Activated T-helper 17 cell treated with anti-CD3 and anti-CD28 coated beads, Interleukin-2, amount 50 U/mL, for 72 hours (primary cell): ENCODE measurements at places on chromosomes 7 and 10.

DNA sequence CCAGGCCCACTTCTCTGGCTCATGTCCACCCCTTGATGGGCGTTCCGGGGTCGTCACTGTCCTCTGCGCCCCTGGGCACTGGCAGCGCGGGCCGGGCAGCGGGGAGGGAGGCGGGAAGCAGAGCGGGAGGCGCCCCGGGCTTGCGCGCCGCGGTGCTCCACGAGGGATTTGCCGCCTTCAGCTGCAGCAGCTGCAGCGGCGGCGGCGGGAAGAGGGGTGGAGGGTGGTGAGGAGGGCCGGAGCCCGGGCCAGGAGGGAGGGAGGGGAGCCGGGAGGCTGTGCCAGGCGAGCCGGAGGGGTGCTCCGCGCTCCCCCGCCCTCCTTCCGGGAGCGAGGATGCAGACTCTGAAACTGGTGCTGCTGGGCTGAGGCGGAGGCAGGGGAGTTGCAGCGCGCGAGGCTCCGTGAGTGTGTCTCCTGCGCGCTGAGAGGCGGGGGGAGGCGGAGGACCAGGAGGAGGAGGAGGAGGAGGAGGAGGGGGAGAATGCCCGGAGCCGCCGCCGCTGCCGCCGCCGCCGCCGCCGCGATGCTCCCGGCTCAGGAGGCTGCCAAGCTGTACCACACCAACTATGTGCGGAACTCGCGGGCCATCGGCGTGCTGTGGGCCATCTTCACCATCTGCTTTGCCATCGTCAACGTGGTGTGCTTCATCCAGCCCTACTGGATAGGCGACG lies at the start of gene LHFPL3:
LHFPL3 (plus strand) TSS at position 308 of the 674 bp plus-strand sequence.
- H3K4me3 ChIP-seq = peak within 1 kb of the TSS; percentile 27
- H3K36me3 ChIP-seq = no peaks in the 10 kb centered on the region
- H3K27ac ChIP-seq = no peak within 1 kb of the TSS
- H3K4me1 ChIP-seq = peaks cover 5% of the 10 kb centered on the region
- no peak for ATAC-seq

- no peaks in the 10 kb centered on the region for H3K4me1 ChIP-seq
- no peak overlapping the region for H3K27ac ChIP-seq
- H3K36me3 ChIP-seq = no peaks in the 10 kb centered on the region
- H3K27me3 ChIP-seq = no peaks in the 10 kb centered on the region
- H3K4me3 ChIP-seq = no peak overlapping the region
Measured at GRCh38 chr7:67863911-67864310, 867.3 kb downstream of the TYW1 start.

DNA sequence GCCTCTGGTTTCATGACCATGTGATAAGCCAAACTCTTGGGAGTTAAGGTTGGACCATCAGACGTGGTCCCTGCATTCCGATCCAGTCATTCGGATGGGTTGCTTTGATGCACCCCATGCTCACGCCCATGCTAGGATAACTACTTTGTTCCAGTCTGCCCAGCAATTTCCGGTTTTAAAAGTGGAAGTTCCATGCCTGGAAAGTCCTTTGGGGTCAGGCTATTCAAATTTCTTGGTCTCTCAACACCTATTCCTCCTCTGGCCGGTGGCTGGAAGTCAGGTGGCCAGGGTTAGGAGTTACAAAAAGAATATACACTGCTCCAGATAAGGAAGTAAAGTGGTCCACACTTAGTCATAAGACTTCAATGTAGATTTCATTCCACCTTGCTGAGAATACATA lies 37.7 kb upstream of the HABP2 start:
- ATAC-seq = no peak
- H3K4me3 ChIP-seq = no peak overlapping the region
- peaks cover 26% of the 10 kb centered on the region for H3K27me3 ChIP-seq
- H3K36me3 ChIP-seq = no peaks in the 10 kb centered on the region
- H3K27ac ChIP-seq = no peak overlapping the region
- no peaks in the 10 kb centered on the region for H3K4me1 ChIP-seq

GRCh38 chr7:127666602-127667001 lies 14.6 kb downstream of the SND1 start:
- H3K36me3 ChIP-seq = peaks cover 86% of the 10 kb centered on the region
- ATAC-seq = no peak
- H3K4me3 ChIP-seq = peak overlapping the region; percentile 73
- H3K27me3 ChIP-seq = no peaks in the 10 kb centered on the region

GRCh38 chr7:33790746-33791145 lies 114.6 kb upstream of the BMPER start:
- H3K4me1 ChIP-seq = no peaks in the 10 kb centered on the region
- ATAC-seq = no peak
- H3K27me3 ChIP-seq = no peaks in the 10 kb centered on the region

GRCh38 chr10:86450806-86451603 lies 70.6 kb downstream of the WAPL start:
- no peak for ATAC-seq
- peaks cover 96% of the 10 kb centered on the region for H3K36me3 ChIP-seq
- no peaks in the 10 kb centered on the region for H3K27me3 ChIP-seq
- no peak overlapping the region for H3K27ac ChIP-seq
- H3K4me1 ChIP-seq = peaks cover 4% of the 10 kb centered on the region

DNA sequence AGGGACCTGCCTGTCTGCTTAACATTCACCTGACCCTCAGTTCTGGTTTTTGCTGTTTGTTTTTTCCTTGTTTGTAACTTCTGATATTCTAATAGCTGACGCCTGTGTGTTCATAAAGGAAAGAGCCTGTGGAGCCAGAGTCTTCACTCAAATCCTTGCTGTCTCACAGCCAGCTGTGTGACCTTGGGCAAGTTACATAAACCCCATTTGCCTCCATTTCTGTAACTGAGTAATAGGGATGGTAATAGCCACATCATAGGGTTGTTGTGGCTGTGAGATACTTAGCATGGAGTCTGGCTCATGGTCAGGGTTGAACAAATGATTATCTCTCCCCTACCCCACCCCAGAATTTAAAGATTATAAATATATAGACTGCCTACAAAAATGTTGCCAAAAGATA lies 27.0 kb downstream of the WBP1L start:
- peaks cover 23% of the 10 kb centered on the region for H3K36me3 ChIP-seq
- H3K27ac ChIP-seq = peak overlapping the region; percentile 46
- peak; percentile 36 for ATAC-seq
- no peaks in the 10 kb centered on the region for H3K27me3 ChIP-seq

- no peaks in the 10 kb centered on the region for H3K4me1 ChIP-seq
- H3K27me3 ChIP-seq = peaks cover 11% of the 10 kb centered on the region
- no peak for ATAC-seq
- H3K36me3 ChIP-seq = no peaks in the 10 kb centered on the region
- H3K4me3 ChIP-seq = no peak overlapping the region
- no peak overlapping the region for H3K27ac ChIP-seq
Measured at GRCh38 chr7:33917661-33918060, 12.3 kb downstream of the BMPER start.

DNA sequence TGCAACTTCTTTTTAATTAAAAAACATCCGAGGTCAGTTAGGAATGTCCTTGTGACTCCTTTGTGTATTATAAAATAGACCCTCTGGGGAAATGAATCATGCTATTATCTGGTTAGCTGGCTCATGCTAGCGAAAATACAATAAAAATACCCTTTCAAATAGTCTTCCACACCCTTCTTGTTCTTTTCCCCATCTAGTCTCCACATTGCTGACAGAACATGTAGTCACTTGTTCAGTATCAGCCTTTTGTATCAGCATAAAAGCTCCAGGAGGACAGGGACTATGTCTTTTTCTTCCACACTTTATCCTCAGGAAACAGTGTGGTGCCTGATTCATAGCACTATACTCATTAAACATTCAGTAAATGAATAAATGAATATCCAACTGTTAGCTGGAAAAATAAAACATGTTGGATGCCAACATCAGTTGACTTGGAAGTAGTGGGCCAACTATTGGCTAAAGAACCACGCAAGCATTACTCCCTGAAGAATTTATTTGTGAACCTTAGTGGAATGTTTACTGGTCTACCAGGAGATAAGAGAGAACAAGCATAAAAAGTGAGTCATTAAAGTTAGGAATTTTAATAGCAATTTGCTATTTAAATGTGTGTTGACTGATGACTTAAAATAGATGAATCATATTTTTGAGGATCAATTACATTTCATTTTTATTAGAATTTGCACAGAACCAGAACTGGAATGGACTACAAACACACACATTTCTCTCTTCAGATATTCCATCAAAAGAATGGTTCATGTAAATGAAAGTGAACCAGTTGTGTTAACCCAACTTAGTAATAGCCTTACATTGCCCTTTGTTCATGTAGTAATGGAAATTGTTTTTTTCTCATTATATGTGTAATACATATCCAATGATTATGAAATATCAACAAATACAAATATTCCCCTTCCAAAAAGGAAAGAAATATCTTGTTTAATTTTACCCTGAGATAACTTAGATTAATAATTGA lies 129.6 kb downstream of the DKK1 start:
- no peaks in the 10 kb centered on the region for H3K27me3 ChIP-seq
- H3K4me3 ChIP-seq = no peak overlapping the region
- no peaks in the 10 kb centered on the region for H3K4me1 ChIP-seq
- no peak for ATAC-seq

GRCh38 chr7:121302214-121302745 lies 26.5 kb upstream of the WNT16 start:
- no peak overlapping the region for H3K27ac ChIP-seq
- no peaks in the 10 kb centered on the region for H3K36me3 ChIP-seq
- ATAC-seq = peak; percentile 52
- peaks cover 31% of the 10 kb centered on the region for H3K27me3 ChIP-seq

- H3K4me1 ChIP-seq = peaks cover 17% of the 10 kb centered on the region
- H3K27me3 ChIP-seq = no peaks in the 10 kb centered on the region
- H3K27ac ChIP-seq = no peak overlapping the region
- H3K36me3 ChIP-seq = peaks cover 9% of the 10 kb centered on the region
Measured at GRCh38 chr10:60444494-60445064, 54.9 kb upstream of the ANK3 start.

- H3K4me1 ChIP-seq = no peaks in the 10 kb centered on the region
- H3K4me3 ChIP-seq = no peak overlapping the region
- no peaks in the 10 kb centered on the region for H3K36me3 ChIP-seq
- no peak overlapping the region for H3K27ac ChIP-seq
Measured at GRCh38 chr7:127239814-127240213, 12.9 kb downstream of the GRM8 start.

DNA sequence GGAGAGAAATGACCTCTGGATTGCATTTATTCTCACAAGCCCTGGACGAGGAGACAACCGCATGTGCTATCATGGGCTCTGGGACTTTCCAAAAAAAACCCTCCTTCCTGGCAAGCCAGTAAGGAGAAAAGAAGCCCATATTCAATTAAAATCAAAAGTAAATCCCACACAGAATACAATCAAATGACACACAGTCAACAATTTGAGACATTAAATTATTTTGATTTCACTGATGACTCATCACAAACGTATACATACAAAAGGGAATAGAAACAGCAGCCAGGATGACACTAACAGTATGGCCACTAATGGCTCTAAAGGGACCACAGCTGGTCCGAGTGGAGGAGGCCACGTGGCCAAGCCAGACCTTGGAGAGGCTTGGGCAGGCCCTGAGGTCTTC lies 24.9 kb downstream of the LRRC20 start:
- no peak overlapping the region for H3K27ac ChIP-seq
- peaks cover 23% of the 10 kb centered on the region for H3K4me1 ChIP-seq
- H3K27me3 ChIP-seq = peaks cover 3% of the 10 kb centered on the region
- ATAC-seq = peak; percentile 41

DNA sequence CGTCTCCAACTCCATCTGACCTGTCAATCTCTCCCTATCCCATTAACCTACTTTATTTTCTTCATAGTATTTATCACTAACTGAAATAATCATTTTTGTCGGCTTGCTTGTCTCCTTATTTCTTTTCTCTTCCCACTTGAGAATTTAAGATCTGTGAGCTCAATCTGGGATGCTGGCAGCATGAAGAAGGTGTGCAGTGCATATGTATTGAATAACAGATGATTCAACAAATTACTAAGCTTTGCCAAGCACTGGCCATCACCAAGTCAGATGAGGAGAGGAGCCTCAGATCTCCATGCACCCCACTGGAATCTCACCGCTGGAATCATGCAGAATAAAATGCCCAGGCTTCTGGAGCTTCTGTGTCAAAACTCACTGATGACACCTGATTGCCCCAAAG lies 47.6 kb upstream of the PPP1R3C start:
- no peak for ATAC-seq
- H3K27ac ChIP-seq = no peak overlapping the region
- H3K36me3 ChIP-seq = no peaks in the 10 kb centered on the region
- no peaks in the 10 kb centered on the region for H3K27me3 ChIP-seq

GRCh38 chr7:112481833-112482670 lies 1.3 kb downstream of the LSMEM1 start:
- no peaks in the 10 kb centered on the region for H3K27me3 ChIP-seq
- peaks cover 30% of the 10 kb centered on the region for H3K36me3 ChIP-seq
- no peak overlapping the region for H3K4me3 ChIP-seq
- H3K27ac ChIP-seq = no peak overlapping the region
- peaks cover 5% of the 10 kb centered on the region for H3K4me1 ChIP-seq

DNA sequence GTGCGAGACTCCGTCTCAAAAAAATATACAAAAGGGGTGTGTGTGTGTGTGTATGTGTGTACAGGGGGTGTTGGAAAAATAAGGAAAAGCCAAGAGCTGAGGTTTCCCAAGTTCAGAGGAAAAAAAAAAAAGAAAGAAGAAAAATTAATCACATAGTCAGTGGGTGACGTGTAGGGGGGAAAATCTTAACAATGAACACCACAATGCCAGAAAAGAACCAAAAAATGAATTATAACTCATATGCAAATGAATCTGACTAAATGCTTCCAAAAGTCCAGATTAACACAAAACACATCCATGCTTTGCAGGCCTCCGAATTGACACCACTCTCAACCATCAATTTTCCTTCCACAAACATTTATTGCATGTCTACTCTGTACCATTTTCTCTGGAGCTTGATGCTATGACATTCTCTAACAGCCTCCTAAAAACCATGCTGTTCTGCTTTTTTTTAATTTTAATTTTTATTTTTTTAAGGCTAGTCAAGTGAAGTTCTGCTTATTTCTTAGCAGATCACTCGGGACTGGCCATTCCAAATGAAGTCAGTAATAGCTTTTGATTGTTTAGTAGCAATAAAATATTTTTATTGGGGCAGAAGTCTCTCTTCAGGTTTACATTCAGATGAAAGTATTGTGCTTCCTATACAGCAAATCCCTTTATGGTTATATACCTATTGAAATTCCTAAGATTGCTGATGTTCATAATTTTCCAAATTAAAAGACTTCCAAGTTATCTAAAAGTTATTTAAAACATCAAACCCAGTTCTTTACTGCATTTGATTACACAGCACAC lies 133.8 kb downstream of the CNOT4 start:
- H3K36me3 ChIP-seq = peaks cover 5% of the 10 kb centered on the region
- no peaks in the 10 kb centered on the region for H3K4me1 ChIP-seq
- no peak overlapping the region for H3K27ac ChIP-seq
- H3K4me3 ChIP-seq = no peak overlapping the region

- H3K36me3 ChIP-seq = peaks cover 29% of the 10 kb centered on the region
- no peak overlapping the region for H3K27ac ChIP-seq
- H3K4me3 ChIP-seq = no peak overlapping the region
- no peaks in the 10 kb centered on the region for H3K27me3 ChIP-seq
Measured at GRCh38 chr10:121862649-121863048, 65.2 kb downstream of the ATE1 start.

GRCh38 chr10:22727663-22728062 lies 13.3 kb upstream of the PIP4K2A start:
- no peaks in the 10 kb centered on the region for H3K27me3 ChIP-seq
- no peak overlapping the region for H3K4me3 ChIP-seq
- no peaks in the 10 kb centered on the region for H3K4me1 ChIP-seq
- H3K27ac ChIP-seq = no peak overlapping the region

- H3K27me3 ChIP-seq = no peaks in the 10 kb centered on the region
- no peak overlapping the region for H3K4me3 ChIP-seq
- no peaks in the 10 kb centered on the region for H3K36me3 ChIP-seq
- no peak overlapping the region for H3K27ac ChIP-seq
- no peak for ATAC-seq
Measured at GRCh38 chr7:12508554-12508953, 62.0 kb upstream of the SCIN start.

GRCh38 chr7:148535217-148535616 lies 55.3 kb upstream of the C7orf33 start:
- peak overlapping the region; percentile 81 for H3K27ac ChIP-seq
- peak; percentile 86 for ATAC-seq
- no peaks in the 10 kb centered on the region for H3K36me3 ChIP-seq
- H3K27me3 ChIP-seq = peaks cover 18% of the 10 kb centered on the region
- H3K4me1 ChIP-seq = peaks cover 9% of the 10 kb centered on the region
